NCI-H1930 (cell line): ENCODE measurements at places on chromosomes 7 and 10.

DNA sequence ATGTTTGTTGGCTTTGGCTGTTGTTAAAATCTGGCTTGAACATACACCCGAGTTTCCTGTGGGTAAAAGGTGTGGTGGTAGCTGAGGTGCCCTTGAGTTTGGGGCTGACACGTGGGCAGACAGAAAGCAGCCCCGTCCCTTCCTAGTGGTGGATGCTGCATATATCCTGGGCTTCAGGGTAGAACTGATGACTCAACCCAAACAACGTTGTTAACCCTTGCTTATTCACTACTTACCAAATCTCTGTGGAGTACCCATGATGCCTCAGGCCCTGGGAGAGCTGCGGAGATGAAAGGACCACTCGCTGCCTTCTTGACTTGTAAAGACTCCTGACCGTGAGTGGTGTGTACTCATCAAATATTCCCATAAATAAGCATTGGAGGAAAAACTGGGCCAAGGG, 245.1 kb downstream of the RAB11FIP2 start:
- no peak for DNase-seq

DNA sequence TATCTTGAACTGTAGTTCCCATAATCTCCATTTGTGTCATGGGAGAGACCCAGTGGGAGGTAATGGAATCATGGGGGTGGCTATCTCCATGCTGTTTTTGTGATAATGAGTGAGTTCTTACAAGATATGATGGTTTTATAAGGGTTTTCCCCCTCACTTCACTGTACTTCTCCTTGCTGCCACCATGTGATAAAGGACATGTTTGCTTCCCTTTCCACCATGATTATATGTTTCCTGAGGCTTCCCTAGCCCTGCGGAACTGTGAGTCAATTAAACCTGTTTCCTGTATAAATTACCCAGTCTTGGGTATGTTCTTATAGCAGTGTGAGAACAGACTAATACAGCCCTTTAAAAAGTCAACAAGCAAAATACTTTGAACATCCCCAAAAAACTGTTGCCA, 427.7 kb downstream of the HTR7 start:
- no peak for DNase-seq

DNA sequence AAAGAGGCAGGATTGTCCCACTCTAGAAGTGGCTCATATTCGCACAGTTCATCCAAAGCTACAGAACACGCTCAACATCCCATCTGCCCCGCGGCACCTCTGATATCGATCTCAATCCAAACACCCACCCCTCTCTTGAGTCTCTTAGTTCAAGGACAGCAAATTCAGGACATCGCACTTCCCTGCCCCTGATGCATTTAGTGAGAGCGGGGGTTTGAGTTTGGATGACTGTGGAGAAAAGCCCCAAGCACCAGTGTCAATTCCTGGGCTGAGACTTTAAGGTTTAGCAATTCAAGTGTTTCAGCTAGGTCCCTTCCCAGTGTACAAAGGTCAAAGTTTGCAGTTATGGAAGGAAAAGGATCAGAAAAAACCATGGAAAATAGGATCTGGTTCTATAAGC, 166.2 kb downstream of the LYZL1 start:
- no peak for DNase-seq

DNA sequence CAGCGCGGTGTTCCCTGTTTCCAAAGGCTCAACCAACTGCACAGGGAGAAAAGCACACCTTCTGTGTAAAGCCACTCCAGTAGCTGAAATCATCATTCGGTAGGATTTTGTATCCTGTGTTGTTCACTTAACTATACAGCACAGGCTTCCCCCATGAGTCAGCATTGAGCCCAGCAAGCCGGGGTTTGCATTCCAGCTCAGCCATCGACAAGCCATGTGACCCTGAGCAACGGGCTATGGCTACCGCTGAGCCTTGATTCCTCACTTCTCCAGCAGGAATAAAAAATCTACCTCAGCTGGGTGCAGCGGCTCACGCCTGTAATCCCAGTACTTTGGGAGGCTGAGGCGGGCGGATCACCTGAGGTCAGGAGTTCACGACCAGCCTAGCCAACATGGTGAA, 44.1 kb upstream of the ATP6V0A4 start:
- DNase-seq: no peak

GRCh38 chr10:29397221-29397620, 108.4 kb downstream of the LYZL1 start:
- no peak for DNase-seq

DNA sequence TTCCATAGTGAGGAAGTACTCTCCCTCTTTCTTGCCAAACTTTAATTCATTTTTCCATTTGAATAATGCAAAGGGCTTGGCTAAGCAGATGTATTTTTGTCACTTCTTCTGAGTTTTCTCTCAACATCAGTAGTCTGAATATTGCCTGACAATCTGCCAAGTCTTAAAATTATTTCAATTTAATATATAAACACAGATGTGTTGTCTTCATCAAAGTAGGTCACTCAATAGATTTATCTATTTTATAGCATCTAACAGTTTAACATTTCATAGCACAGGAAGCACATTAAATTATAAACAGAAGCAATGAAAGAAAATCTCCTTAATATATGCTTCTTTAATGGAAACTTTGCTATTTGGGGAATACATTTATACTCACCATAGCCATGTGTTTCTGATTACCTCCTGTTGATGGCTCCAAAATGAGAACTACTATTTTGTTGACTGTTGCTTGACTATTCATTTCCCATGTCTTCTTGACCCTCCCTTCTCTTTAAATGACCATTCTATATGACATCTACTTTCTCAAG, 4.5 kb downstream of the CPED1 start:
- DNase-seq: no peak

- DNase-seq: no peak
Measured at GRCh38 chr7:82005056-82005455, 235.2 kb upstream of the HGF start.

DNA sequence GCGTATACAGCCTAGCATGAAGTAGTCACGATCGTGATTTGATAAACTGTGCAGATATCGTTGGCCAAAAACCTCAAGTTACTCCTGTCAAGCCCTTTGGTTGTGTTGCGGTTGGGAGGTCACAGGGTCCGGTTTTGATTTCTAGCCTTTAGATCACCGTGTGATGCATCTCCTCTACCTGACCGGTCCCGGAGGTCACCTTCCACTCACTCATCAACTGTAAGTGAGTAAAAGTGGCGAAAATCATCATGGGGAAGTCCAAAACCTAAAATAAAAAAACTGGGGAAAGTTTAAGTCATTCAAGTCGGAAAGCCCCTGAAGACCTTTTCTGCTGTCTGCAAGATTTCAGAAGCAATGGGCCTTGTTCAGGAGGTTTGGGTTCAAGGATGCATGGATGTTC, 62.8 kb downstream of the ADARB2 start:
- no peak for DNase-seq

DNA sequence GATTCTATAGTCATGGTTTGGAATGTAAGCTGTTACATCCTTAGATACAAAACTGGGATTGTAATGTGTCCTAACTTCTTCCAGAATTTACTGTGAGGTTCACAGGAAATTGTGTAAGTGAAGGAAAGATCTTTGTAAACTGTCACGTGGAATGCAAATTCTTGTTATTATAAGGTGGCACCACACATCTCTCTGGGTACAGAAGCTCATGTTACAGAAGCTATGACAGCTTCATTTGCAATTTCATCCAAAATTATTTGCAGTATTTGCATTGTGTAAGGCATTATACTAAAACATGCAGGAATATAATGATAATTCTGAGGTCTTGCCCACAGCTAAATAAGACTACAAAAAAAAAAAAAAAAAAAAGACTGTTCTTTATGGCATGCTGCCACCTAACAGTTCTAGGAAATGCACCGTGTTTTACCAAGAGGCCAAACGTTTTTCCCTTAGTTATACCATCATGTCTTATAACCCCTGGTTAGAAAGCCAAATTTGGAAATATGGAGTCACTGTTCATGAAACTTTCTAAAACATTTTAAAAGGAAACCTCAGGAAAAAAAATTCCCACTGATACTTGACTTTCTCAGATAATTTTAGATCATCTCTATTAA, 17.6 kb downstream of the MINDY3 start:
- no peak for DNase-seq

GRCh38 chr10:17067376-17068264, 62.0 kb downstream of the CUBN start:
- no peak for DNase-seq

GRCh38 chr10:20998036-20998435, 100.9 kb upstream of the NEBL start:
- DNase-seq: no peak

GRCh38 chr7:142614116-142614515, 135.2 kb upstream of the PRSS1 start:
- DNase-seq: no peak

GRCh38 chr10:4108693-4109092, 323.7 kb upstream of the KLF6 start:
- DNase-seq: no peak

DNA sequence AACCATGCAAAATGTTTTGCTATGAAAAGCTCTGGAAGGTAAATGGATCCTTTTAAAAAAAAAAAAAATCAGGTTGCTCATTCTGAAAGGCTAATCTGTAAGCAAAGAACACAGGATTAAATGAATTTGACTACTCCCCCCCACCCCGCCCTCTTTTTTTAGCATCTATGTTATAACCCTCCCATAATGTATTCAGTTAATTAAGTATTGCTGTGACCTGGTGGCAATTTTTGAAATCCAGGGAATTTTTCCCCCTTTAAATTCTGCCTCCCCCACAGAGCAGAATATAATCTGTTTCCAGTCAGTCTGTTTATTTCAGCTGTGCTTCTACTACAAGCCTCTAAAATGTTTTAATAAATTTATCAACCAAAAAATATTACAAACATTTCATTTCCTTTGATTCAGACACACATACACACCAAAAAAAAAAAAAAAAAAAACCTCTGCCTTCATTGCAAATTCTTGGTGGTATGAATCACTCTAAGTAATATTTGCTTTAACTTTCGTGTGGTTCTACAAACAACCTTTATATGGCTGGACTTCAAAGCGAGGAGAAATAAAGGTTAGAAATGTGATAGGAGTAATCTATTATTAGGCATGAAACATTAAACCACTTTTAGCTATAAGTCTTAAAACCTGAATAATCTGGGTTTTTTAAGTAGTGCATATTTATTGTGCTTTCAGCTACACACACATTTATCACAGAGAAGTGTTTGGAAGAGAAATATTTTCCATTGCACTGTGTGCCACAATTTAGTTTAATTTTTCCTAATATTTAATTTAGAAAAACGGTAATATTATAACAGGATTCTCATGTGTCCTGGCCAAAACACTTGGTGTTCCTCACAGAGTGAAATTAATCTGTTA, 64.4 kb upstream of the ARID5B start:
- DNase-seq: no peak

DNA sequence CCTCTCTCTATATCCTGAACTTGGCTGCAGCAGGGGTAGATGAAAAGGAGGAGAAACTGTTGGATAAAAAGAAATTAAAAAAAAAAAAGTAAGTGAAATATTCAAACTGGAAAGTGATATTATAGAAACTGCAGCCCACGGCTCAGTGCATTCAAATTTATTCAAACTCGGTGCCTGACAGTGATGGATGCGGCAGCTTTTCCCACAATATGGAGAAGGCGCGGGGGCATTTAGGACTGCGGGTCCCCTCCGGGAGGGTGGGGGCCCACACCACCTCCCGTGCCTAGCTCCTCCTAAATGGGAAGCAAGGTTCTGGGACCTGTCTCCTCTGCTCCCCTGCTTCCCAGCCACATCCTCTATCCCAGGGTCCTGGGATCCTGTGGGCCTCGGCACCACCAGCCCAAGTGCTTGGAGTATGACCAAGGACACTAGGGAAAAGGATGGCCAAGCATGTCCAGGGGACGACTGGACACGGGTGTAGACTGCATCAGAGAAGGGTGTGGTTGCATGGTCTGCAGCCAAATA, 82.4 kb downstream of the HIF1AN start:
- DNase-seq: no peak

- no peak for DNase-seq
Measured at GRCh38 chr7:120949393-120949911, 1.1 kb upstream of the ING3 start.

DNA sequence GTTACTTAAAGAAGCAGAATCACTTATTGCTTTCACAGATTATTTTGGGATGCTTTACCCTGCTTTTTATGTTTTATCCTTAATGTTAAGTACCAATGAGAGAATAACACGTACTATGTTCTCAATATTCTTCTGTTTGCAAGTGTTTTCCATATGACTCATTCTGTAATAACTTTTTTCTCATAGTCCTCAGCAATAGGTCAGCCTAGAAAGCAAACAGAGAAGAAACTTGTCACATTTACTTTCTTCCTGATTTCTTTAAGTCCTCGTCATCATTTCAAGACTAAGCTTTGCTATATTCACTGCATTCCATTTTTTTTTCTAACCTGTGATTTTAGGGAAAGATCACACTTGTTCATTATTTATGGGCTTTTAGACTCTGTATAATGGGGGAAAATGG, 6.8 kb upstream of the AGR2 start:
- no peak for DNase-seq

GRCh38 chr7:99469381-99470065, 3.2 kb upstream of the ZNF789 start:
- DNase-seq: no peak

DNA sequence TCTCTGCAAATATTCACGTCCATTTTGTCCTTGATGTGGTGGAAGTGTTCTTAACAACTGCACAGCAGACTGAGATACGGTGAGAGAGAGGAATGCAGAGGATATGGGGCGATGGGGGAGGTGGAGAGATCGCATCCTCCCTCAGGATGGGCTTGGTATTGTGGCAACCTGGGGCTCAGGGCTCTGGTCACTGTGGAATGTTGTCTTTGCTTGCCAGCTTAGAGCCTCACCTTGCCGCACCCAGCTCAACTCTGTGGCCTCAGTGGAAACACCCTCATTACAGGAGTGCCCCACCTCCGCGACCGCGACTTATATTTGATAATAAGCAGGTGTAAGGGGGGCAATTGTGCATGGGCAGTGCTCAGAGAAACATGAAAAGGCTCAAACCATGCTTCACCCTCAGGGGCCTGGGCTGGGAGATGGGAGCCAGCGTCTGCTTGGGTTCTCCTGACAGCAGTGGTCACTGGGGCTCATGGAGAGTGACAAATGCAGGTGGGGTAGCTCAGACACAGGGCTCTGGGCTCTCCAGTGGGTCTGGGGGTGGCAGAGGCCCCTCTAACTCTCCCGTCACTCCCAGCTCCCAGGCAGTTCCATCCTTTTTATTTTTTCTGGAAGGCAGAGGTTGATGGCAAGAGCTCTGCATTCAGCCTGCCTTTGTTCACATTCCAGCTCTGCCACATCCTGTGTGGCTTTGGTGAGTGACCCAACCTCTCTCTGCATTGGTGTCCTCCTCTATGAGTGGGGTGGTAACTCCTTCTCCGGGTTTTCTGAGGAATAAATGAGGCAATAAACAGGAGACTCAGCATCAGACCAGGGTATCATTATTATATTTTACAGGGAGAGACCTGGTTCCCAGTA, 43.1 kb upstream of the EMX2 start:
- DNase-seq: no peak

GRCh38 chr10:131902211-131902610, 1.4 kb downstream of the PPP2R2D start:
- DNase-seq: no peak
